ENCODE measurements at places on chromosomes 5 and 9.

DNA sequence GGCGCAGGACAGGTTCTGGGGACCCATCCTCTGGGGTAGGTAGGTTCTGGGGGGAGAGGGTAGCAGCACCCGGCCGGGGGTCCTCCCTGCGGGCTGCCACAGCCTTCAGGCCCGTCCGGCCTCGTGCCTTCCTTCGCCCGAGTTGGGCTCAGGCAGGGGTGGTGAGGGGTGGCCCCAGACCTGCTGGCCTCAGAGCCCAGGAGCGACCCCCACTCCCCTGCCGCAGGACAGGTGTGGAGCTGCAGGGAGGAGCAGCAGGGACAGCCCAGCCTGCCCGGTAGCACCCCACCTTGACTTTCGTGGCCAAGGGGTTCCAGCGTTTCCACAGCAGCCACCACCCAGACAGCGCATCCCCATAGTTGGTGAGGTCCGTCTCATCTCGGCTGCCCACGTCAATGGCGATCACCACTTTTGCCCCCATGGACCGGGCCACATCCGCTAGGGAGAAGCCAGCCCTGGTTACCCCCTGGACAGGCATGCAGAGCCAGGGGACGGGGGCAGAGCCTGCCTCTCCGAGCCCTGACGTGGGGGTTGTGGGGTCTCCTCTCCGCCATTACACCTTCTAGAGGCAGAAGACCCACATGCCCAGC, 3.4 kb upstream of the NSMF start:
- no peak for DNase-seq

- no peak for DNase-seq
Observed at GRCh38 chr5:53256746-53257145, 147.2 kb upstream of the MOCS2 start.

DNA sequence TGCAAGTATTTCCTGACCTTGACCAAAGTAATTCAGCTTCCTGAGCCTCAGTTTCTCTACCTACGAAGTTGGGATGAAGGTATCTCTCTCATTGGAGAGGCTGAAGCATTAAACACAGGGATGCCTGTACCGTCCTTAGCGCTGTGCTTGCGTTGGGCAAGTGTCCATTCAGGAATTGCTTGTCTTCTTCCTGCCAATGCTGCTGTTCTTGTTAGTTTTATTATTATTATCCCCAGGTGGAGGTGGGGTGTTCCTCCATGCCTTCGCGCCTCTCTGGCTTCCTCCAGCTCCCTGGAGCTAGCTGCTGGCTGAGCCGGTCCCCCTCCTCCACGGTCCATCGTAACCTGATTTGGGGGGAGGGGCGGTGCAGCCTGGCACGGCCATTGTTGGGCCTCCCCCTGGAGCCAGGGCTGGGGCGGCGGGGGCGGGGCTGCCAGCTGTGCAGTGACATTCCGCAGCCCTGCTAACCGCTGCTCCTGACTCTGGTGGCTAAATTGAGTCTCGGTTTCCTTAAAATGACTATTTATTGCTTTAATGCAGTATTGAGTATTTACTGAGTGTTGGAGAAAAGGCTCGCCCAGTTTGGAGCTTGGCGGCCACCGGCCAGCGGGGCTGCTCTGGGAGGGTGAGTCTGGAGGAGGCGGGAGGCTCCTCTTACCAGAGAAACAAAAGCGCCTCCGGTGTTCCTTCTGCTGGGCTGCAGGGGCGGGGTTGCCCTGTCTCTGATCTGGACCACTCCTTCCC, 51.3 kb downstream of the LMX1B start:
- no peak for DNase-seq

DNA sequence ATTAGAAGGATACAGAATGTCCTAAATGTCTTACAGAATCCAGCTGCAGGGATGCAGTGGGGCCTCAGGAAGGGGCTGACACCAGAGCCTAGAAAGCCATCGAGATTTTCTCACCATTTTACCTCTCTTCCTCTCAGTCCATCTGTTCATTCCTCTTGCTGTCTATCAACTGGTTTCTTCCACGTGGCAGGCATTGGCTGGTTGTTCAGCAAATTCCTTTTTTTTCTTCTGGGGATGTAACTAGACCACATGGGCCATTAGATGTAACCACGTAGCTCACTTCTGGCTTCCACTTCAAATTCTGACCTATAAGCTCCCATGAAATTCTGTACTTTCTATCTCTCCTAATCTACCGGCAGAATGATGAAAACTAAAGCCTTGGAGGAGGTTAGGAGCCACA, 93.6 kb upstream of the MTAP start:
- DNase-seq = no peak

DNA sequence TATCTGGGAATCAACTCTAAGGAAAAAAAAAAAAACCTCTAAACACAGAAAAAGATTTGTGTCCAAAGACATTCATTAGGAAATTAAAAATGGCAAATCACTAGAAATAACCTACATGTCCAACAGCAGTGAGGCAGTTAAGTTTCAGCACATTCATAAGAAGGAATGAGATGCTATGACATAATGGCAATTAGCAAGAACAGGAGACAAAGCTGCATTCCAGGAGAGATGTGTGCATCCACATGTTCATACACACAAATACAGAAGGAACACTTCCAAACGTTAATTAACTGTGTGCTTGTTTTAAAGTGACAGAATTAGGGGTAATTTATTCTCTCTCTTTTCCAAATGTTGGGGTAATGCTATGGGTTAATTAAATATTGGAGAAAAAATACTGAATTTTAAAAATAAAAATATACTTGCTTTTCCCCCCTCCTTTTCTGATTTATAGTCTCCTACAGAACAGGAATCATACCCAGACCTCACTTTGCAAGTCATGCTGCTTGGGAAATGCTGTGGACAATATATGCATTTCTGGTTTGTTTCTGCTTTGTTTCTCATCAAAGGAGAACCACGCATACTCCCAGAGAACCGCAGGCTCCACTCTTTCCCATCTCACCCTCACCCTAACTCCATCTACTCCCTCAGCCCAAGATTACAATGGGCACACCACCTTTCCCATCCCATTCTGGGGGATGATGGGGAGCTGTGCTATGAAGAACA, 114.1 kb downstream of the CDK5RAP2 start:
- no peak for DNase-seq

DNA sequence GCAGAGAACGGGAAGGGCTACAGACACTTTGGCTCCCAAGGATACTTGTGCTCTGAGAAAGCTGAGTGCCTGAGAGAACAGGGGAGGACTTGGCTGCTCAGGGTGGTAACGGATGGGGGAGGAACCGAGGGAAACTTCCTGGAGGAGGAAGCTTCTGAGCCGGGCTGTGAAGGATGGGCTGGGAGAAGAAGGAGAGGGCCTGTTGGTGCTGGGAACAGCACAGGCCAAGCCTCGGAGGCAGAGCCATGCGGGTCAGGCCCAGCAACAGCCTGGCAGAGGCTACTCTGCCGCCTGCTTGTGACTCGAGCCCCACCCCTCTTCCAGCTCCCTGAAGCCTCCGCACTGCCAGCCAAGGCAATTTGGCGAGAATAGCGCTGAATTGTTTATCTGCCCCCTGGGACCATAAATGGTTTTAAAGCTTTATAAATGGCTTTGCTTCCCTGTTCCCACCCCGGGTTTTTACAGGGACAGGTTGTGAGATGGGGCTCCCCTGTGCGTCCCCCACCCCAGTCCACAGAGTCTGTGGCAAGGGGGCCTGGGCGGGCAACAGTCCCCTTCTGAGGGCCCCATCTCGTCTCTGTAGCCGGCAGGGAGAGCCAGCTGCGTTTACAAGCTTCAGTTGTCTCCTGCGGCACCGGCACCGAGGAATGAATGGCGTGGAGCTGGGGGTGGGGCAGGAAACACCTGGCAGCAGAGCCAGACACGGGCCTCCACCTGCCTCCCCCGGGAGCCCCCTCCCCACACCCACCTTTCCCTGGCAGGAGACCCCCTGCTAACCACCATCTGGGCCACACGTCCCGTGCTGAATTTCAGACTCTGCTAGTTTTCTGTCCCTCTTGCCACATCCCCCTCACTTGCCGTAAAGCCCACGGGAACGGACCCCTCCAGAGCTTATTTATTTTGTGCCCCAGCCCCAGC, 24.4 kb downstream of the FAM163B start:
- no peak for DNase-seq

DNA sequence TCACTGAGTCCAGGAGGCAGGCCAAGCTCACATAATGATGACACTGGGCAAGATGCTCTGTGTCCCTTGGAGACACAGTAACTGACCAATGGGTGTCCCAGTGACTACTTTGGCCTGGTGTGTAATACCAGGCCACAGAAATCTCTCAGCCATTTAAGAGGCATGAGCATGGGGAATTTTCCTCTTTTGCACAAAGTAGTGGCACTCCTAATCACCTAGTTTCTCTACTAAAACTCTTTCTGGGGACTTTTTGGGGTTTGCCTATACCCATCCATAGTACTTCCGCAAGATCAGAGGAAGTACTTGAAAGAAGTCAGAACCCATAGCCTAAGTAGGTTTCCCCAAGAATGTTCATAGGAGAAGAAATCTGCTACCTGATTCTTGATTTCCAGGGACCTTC, 161.9 kb downstream of the ARSB start:
- no peak for DNase-seq

DNA sequence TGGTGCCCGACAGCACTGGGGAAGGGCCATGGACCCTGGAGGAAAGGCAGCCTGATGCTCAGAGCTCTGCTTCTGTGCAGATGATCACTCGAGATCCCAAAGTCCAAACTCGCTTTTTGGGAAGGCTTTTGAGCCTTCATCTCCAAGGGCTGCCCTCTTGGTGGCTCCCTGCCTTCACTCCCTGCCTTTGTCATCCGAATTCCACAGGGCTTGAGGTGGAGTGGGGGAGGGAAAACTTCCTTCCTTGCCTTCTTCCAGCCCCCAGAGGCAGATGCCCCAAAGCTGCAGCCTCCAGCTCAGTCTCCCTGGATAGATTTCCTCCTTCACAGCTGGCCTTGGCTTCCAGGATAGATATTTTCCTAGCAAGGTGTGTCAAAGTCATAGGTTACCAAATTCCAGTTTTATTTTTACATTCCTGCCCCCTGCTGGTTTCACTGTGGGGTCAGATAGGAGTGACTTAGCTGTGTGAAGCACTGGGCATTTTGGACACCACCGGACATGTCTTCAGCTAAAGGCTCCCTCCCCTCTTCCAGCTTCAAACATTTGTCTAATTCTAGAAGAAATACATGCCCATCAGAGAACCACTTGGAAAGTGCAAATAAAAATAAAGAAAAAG, 268.2 kb downstream of the HSPA4 start:
- no peak for DNase-seq

DNA sequence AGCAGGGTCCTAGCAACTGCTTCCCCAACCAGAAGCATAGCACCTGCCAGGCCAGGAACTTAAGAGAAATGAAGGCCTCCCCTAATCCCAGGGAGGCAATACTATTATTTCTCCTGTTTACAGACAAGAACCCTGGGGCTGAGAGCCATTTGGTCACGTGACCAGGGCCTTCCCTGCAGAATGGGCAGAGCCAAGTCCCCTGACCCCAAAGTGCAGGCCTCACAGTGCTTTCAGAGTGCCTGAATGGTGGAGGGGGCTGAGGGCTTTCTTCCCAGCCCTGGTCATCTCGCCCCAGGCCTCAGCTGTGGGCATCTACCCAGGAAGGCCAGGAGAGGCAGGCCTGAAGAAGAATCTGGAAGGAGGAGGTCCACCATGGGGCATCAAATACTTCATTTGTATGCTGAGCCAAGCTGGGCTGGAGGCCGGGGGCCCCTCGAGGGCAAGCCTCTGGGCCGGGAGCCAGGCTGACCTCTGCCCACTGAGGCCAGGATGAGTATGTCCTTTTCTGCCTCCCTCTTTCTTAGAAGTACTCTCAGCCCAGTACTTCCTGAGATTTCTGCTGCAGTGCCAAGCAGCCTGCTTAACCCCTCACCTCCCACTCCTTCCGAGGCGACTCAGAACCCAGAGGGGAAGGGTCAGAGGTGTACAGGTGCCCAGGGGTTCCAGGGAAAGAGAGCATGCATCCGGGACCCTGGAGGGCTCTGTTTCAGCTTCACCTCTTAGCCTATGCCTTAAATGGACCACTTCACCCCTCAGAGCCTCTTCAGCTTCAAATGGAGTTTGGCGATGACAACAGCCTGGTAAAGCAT, 18.9 kb upstream of the DUSP1 start:
- DNase-seq = no peak

DNA sequence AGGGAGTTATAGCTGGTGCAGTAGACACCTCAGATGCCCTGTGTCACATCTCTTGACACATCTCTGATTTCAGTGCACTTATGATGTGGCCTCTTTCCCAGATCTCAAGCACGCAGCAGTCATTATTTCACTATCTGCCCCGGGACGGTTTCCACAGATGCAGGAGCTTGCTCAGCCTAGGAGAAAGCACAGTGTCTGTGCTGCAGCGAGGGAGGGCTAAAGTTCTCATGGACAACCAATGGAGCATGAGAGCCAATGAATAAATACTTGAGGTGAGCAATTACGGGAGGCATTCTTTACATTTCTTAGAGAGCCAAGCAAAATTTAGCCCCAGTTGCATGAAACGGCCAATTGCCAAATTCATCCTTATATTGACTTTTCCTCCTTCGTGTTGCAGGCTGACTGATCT, 7.4 kb upstream of the MOB3B start:
- no peak for DNase-seq

- no peak for DNase-seq
Observed at GRCh38 chr5:67085616-67086015, 111.0 kb downstream of the CD180 start.

- no peak for DNase-seq
Observed at GRCh38 chr9:16090907-16091629, 538.2 kb downstream of the CCDC171 start.

- no peak for DNase-seq
Observed at GRCh38 chr5:38166832-38167231, 91.5 kb upstream of the EGFLAM start.

GRCh38 chr5:372996-373709, 51.6 kb downstream of the AHRR start:
- no peak for DNase-seq

- DNase-seq = peak; percentile 19
Observed at GRCh38 chr9:133377721-133378216, 1.6 kb downstream of the STKLD1 start.

GRCh38 chr5:56148453-56148971, 84.6 kb downstream of the ANKRD55 start:
- no peak for DNase-seq

DNA sequence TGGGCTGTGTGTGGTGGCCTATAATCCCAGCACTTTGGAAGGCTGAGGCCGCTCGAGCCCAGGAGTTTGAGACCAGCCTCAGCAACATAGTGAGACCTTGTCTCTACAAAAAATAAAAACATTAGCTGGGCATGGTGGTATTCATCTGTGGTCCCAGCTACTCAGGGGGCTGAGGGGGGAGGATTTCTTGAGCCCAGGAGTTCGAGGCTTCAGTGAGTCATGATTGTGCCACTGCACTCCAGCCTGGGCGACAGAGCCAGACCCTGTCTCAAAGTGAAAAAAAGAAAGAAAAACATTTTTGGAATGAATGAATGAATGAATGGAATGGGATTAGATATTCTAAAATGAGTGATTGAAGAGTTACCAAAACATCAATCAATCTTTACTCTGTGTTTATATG, 85.8 kb downstream of the FGF1 start:
- DNase-seq = no peak

DNA sequence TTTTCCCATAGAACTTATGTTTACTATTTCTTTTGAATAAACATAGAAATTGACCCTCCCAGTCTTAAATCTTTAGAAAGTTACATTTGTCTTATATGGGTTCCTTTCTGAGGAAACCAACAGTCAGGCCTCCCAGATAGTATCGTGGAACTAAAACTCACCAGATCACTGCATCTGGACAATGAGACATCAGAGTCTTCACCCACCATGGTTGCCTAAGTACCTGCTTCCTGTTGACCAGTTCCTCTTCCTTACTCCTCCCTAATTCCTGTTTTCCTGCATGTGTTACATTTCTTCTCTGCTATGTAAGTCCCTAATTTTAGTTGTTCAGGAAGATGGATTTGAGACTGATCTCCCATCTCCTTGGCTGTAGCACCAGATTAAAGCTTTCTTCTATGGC, 462.2 kb downstream of the DIRAS2 start:
- no peak for DNase-seq

- DNase-seq = no peak
Observed at GRCh38 chr5:113215401-113216060, 219.3 kb downstream of the TSSK1B start.

Data from SW 1271 (cell line).